Kidney capillary endothelial cell (primary cell): ENCODE measurements at places on chromosomes 5 and 9.

GRCh38 chr9:129665389-129665775 is at the start of gene PRRX2:
Gene PRRX2, plus strand, starts transcription at chr9:129665647. Its CDS starts 221 bp downstream, at chr9:129665868.
- DNase-seq = no peak

- no peak for DNase-seq
Measured at GRCh38 chr9:124863371-124863871, 1.5 kb downstream of the ARPC5L start.

DNA sequence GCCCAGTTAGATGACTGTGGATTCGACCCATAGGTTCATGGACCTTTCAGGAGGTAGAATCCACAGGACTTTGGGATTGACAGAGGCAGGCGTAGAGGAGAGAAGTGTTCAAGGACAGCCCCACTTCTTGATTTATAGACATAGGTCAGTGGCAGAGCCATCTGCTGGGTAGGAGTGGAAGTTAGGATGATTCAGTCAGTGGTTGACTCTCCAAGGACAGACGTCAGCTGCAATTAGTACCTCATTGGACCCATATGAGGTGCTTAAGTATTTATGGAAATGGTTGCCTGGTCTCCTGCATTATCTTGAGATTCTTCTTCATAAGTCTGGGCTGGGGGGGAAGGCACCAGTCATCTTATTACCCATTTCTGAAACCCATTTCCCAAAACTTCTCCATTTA is 70.9 kb downstream of the SH3RF2 start:
- DNase-seq = no peak

DNA sequence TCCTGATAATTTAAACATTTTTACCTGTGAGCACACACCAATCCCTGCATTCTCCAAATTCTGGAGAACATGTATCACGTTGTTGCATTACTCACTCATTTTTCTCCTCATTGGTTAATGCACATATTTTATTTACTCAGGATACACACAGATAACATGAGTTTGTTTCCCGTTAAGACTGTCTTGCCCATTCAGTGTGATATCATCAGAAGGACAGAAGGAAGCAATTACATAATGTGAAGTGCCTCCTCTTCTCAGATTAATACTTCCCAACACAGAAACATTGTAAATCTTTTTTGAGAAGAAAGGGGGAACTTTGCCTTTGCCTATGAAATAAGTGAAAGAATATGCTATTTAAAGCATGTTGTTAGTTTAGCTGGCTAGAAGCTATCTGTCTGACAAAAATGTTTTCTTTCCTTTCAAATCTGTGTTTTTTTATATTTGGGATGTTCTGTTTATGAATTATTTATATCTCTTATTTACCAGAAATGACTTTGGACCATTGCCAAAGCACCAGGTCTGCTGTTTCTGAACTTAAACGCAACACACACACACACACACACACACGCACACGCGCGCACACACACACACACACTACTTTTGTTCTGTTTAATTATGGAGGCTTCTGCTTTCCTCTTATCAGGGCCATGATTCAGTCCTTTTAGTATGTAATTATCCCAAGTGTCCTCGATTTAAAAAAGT is 186.5 kb downstream of the CHSY3 start:
- no peak for DNase-seq

GRCh38 chr5:147997486-147997885 is 66.3 kb upstream of the SPINK5 start:
- no peak for DNase-seq

- DNase-seq = no peak
Measured at GRCh38 chr9:22079873-22080341, 70.8 kb upstream of the CDKN2B start.

DNA sequence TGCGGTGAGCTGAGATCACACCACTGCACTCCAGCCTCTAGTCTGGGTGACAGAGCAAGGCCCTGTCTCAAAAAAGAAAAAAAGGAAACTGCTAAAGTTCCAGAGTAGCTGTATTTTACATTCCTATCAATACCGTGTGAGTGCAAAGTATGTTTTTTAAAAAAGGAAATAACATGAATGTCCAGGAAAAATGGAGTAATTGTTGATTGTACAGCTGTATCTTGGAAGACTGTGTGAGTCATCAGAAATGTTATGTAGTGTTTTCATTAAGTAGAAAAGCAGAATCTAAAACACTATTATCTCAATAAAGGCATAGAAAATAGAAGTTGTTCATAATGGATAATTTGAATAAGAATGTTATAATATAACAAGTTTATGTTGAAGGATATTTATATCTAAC is 53.9 kb downstream of the ZCCHC7 start:
- DNase-seq = peak; percentile 37

DNA sequence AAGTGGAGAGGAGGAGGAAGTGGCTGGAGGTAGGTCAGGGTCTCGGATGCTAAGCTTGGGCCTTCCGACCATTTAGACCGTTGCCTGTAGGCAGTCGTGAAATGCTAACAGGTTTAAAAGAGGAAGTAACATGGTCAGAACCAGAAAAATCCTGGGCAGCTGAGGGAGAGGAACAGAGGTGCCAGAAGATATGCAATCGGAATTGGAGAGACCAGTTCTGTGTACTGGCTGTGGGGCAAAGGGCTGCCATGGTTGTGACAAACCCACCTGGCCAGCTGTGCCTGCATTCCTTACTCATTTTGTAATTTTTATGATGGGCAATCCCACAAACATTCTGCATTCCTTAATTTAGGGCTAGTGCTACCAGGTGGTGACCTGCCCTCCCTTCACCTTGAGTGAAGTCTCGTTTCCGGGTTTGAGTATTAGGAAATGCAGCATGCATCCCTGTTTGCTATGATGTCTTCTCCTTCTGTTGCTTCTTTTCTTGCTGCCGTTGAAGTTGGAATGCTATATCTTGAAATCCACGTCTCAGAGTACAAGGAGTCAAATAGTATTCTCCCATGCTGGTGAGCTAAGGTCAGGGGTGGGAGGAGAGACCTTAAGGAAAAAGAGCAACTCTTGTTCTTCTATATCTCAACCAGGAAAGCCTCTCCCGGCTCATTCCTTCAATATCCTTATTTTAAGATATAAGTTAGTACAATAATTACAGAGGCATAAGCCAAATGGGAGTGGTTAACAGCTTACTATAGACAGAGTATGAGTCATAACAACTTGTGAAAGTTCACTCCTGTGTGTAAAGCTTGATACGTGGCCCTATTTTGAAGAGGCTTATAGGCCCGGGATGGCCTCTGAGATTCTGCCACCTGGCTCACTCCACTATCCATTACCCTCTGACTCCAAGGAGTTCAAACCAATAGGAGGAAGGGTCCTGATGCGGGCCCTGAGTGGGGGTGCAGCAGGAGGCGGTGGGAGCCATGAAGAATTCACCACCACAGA is 37.0 kb downstream of the B4GALT1 start:
- no peak for DNase-seq

DNA sequence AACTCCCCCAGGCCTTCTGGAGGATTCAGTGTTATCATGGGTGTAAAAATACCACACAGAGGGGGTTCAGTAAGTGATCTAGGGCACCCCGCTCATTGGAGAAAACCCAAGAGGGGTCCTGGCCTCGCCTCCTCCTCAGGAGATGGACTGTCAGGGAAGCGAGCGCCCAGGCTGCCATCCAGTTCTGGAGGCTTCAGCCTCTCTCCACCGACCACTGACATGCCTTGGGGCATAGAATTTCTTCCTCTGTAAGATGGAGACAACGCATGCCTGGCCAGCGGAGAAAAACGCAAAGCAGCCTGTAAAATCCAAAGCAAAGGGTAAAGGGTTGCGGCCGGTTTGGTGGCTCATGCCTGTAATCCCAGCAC is 165.4 kb downstream of the COL23A1 start:
- no peak for DNase-seq

GRCh38 chr9:113808391-113809358 is 67.4 kb upstream of the ZNF618 start:
- peak; percentile 42 for DNase-seq

DNA sequence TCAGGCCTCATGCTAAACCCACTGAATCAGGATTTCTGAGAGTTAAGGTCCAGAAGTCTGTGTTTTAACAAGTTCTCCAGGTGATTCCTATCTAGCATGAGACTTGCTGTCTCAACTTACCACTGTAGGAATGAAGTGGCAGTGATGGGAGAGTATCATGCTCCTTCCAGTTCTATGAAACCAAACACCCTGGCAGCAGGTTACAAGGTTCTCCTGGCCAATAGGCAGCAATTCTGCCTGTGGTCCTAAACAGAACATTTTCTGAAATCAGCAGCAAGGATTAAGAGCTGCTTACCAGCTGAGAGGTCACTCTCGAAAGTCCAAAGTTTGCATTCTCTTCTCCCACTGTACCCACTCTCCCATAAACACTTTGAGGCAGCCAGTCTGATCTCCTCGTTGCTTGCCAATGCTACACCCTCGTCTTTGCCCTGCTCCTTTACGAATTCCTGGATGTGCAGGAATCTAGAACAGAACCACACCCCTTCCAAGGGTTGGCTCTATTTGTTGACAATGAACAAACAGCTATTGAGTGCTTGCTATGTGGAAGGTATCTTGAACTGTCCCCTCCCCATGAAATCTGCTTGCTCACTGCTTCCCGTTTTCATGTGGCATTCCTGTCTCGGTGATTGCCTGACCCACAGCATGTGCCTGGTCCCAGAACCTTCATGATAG is 100.5 kb downstream of the TMEM174 start:
- no peak for DNase-seq

- DNase-seq = no peak
Measured at GRCh38 chr9:33230756-33231622, 9.0 kb upstream of the SPINK4 start.

DNA sequence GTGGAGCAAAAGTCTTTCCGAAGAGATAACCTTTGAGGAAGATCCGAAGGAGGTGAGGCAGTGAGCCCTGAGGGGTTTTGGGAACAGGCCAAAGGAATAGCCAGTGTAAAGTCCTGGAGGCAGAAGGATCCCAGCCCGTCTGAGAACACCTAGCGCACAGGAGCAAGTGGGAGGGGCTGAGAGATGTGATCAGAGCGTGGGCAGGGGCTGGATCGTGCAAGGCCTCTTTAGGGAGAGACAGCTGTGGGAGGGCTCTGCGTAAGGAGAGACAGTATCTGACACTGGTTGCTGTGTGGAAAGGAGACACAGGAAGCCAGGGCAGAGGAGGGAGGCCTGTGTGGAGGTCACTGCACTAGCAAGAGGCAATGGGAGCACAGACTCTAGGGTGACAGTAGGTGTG is 68.2 kb downstream of the BARX1 start:
- DNase-seq = no peak

DNA sequence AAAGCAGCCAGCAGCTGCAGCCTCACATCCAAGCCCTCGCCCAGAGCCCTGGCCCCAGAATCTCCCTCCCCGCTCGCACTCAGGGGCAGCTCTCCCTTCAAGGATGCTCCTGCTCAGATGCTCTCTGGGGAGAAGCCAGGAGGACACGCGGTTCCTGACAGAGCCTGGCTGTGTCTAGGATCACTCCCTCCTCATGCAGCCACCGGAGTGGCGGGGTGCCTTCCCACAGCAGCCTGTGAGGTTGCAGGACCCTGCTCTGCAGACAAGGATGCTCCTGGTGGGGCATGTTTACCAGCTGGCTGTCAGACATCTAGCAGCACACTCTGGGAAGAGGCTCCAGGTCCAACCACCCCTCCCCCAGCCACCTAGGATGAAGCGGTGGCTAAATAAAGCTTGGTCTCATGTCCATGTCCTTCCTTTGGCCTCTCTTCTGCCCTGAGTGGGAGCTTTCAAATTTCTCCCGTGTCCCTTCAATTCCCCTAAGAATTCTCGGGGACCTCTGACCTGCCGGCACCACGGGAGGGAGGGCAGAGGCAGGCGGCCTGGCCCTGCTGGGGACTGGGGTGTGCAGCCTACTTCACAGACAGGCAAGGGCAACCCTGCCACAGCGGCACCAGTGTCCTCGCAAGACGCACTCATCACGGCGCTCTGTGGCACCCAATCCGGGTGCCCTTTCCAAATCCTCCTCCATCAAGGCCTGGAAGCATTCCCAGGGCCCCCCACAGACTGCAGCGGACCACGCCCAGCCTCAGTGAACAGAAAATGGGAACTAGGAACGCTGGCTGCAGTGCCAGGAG is 88.3 kb upstream of the SARDH start:
- no peak for DNase-seq

DNA sequence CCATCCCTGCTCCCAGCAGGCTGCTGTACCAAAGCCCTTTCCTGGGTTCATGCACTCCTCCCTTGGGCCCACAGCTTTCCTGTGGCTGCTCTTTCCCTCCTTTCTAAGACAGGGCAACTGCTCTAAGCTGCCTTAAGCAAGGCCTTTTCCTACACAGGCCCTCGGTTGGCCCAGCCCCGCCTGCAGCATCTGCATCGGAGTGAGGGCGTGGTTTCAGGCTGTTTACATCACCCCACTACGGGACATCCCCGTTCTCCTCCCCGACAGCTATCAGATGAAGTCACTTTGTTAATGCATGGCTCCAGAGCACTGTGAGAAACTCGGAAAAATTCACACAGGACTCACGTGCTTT is 3.4 kb downstream of the DPH7 start:
- DNase-seq = no peak

- no peak for DNase-seq
Measured at GRCh38 chr9:107361816-107362215, 78.7 kb downstream of the RAD23B start.

DNA sequence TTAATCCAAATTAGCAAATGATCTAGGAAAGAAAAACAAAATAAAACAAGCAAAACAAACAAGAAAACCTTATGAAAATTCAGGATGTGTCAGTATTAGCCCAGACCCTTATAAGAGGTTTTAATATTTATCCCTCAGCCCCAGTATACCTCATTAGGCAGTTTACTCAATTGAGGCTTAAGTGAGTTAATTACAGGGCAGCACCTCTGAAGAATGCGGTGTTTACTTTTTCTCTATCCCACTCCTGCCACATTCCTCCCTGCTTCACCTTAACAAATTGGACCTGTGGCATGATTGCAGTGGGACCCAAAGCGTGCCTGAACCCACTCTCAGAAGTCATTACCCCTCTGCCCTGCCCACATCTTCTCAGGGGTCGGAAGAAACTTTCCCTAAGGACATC is 67.1 kb downstream of the SIL1 start:
- DNase-seq = no peak

DNA sequence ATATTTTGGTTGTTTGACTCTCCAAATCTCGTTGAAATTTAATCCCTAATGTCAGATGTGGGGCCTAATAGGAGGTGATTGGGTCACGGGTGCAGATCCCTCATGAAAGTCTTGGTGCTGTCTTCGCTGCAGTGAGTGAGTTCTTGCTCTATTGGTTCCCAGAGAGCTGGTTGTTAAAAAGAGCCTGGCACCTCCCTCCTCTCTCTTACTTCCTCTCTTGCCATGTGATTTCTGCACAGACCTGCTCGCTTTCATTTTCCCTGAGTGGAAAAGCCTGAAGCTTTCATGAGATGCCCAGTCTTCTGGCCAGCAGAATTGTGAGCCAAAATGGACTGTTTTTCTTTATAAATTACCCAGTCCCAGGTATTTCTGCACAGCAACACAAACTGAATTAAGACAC is 221.6 kb downstream of the MAT2B start:
- no peak for DNase-seq
